ENCODE measurements at places on chromosomes 6 and 20.

GRCh38 chr20:41335591-41335990, 5.0 kb upstream of the LPIN3 start:
- DNase-seq: no peak

GRCh38 chr6:132246632-132247270, 154.5 kb downstream of the MOXD1 start:
- DNase-seq: no peak

DNA sequence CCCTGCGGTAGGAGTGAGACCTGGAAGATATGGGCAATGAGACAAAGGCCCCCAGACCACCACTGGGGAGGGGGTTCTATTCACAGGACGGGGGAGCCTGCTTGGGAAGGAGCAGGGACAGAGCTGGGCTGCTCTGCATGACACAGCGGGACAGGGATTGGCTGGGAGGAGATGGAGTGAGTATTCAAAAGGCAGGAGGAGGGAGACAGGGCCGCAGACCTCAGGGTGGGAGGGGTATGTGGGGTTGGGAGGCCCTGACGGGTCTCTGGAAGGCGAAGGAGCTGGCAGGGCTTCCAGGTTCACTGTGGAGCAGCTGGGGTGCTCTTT, 60.8 kb upstream of the RPS6KA2 start:
- no peak for DNase-seq

DNA sequence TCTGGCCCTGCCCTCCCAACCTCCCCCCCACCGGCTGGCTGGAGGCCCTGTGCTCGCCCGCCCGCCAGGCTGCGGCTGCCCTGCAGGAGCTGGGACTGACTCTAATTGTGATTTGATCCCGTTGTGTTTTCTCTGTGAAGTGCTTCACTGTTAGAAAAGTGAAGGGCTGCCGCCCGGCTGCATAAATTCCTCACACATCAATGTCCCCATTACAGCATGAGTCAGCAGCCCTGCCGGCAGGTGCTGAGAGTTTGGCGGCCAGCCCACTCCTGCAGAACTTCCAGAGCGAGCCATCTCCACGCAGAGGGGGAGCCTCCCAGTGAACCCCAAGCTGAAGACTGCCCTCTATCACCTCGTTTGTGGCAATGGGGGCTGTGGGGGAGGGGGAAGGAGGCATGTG, 137.9 kb downstream of the DLL1 start:
- DNase-seq: no peak

- DNase-seq: peak; percentile 6
These were observed 54.4 kb upstream of the SLCO4A1 start for GRCh38 chr20:62587757-62588402.

GRCh38 chr6:1774226-1774915, 164.7 kb downstream of the FOXC1 start:
- DNase-seq: peak; percentile 49

- DNase-seq: no peak
These were observed 6.7 kb upstream of the PNRC1 start for GRCh38 chr6:89073840-89074239.

GRCh38 chr20:46111028-46111835, 6.9 kb upstream of the CD40 start:
- no peak for DNase-seq

- no peak for DNase-seq
These were observed 320.2 kb downstream of the BTBD9 start for GRCh38 chr6:38319256-38320212.

GRCh38 chr6:144549837-144550747, 265.0 kb downstream of the UTRN start:
- no peak for DNase-seq

DNA sequence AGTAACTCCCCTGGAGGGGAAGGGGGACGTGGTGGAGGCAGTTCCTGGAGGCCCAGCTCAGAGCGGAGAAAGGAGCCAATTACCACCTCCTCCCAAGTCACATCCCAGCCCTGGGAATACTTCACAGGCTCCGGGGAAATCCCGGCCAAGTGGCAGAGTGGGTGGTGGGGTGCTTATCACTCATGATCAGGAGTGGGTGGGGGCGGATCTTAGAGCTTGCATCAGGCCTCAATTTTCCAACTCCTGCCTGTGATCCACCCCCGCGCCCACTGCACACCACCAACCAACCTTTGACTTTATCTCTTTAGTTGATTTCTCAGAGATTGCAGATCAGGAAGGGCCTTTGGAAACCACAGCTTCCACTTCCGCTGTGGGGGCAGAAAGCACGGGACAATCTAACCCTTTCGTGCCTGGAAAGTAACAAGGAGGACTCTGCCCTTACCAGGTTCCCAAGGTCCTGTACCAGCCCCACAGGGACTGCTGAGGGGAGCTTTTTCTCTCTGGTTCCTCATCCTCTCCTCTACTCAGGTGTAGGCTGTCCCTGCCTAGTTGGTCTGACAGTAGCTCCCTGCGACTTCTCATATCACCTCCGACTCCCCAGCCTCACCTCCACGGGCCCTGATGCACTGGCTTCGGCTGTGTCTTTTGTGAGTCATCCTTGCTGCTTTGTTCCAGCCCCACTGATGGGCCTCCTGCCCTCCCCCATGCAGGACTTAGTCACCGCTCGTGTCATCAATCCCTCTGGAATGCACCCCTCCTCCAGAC, 24.9 kb upstream of the IER3 start:
- peak; percentile 96 for DNase-seq

- DNase-seq: peak; percentile 75
These were observed 4.7 kb downstream of the DSN1 start for GRCh38 chr20:36768768-36769430.

DNA sequence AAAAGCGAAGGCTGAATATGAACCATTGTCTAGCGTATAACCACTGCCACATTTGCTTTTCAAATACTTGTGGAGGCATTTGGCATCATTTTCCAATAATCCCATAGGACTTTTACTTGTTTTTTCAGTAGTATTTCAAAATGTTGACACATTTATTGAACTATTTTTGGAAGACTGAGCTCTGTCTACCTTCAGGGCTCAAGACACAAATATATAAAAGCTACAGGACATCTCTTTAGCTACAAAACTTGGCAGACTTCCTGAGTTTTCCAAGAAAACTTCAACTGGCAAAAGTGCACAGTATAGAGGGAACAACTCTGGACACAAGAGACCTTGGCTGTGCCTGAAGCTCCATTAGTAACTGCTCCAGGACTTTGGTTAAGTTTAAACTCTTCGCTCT, 13.4 kb downstream of the EPB41L2 start:
- DNase-seq: no peak

DNA sequence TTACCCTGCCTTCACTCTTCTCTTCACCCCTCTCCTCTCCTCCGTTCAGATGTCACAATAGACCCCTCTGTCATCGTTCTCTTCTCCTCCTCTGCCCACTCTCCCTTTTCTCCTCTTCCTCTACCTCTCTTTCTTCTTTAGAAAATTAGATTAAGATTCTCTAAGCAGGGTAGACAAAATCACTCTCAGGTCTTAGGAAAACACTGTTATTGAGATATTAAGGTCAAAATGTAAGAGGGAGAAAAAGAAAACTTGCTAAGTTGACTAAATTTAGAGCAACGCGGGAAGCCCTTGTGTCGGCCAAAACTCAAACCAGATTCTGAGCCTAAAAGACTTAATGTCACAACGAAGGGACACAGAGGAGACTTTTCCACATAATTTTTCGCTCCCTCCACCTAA, 22.1 kb upstream of the ZNF184 start:
- DNase-seq: no peak

GRCh38 chr6:46904117-46904516, 17.6 kb downstream of the ADGRF5 start:
- DNase-seq: no peak

- peak; percentile 47 for DNase-seq
These were observed 164.7 kb upstream of the CCN2 start for GRCh38 chr6:132115714-132116366.

- DNase-seq: no peak
These were observed 555.6 kb downstream of the KIF16B start for GRCh38 chr20:16017656-16018055.

- DNase-seq: no peak
These were observed 28.1 kb downstream of the NRSN1 start for GRCh38 chr6:24154121-24154520.

- DNase-seq: no peak
These were observed 467.5 kb downstream of the PRKN start for GRCh38 chr6:162260027-162260426.

DNA sequence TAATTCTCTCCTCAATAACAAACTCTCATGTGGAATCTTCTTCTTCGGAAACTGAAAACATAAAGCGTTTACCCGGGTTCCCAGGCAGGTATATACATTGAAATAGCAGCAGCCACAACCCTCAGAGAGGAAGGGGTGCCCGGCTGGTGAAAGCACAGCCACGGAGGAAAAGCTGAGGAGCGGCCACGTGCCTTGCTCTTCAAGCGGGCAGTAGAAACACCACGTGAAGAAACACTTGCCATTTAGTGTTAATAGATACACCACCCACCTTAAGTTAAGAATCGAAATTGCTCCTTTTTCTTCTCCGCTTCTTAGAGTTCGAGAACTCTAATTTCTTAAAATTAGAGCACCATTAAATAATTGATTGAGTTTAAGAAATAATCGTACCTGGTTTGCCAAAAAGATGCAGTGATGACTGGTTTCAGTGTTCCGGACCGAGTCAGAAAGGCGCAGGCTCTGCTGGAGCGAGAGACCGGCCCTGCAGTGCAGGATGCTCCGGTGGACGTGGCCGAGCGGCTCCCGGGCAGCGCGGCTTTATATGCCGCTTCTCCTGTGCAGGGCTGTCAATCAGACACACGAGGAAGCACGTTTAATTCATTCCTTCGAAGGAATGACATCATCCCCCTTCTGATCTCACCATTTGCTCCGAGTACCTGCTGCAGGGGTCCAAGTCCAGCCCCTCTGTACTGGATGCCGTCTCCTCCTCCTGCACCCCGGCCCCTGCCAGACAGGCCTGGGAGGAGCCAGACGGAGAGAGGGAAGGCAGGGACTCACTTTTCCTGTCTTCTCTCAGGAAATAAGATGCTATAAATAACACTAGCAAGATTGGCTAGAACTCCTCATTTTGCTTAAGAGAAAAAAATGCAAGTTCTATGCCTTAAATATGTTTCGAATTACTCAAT, at the start of gene THBS2:
TSS of gene THBS2 (minus strand) at position 510 of the 902 bp plus-strand sequence. CDS start 3,062 bp downstream, outside the sequence.
- DNase-seq: peak; percentile 94

GRCh38 chr6:158894193-158894592, 75.0 kb upstream of the EZR start:
- peak; percentile 89 for DNase-seq

GRCh38 chr20:37837924-37838323, 65.0 kb upstream of the VSTM2L start:
- DNase-seq: no peak

GRCh38 chr6:148745926-148746325, 904 bp upstream of the UST start:
- DNase-seq: no peak

DNA sequence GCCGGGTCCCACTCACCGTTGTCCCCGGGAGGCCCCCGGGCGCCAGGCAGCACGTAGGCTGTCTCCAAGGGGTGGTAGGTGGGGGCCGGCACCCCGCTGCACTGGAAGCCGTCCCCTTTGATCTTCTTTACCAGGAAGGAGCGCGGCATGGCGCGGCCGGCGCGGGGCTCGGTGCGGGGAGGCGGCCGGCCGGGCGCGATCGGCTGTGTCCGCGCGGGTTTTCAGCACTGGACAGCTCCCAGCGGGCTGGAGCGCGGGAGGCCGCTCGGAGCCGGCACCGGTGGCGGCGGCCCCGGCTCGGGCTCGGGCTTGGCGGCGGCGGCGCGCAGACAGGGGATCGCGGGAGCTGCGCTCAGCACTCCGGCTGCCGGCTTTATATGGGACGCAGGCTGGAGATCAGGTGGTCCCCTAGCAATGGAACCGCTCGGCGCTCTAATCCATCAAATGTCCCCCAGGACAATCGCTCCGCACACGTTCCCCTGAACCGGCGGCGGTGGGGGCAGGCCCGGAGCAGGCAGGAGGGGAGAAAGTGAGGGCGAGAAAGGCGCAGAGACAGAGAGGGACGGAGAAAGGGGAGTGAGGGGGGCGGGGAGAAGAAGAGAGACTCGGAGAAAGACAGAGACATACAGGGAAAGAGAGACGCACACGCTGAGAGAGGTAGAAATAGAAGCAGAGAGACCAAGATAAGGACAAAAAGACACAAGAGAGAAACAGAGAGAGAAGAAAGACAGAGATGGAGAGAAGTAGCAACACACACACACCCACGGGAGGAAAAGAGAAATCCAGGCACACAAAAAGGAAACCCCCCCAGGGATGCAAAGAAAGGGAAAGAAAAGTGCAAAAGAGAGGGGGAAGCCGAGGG, at the start of gene SCRT2:
TSS of gene SCRT2 (minus strand) at position 350 of the 862 bp plus-strand sequence. CDS start at position 149, 201 bp downstream.
- peak; percentile 68 for DNase-seq

DNA sequence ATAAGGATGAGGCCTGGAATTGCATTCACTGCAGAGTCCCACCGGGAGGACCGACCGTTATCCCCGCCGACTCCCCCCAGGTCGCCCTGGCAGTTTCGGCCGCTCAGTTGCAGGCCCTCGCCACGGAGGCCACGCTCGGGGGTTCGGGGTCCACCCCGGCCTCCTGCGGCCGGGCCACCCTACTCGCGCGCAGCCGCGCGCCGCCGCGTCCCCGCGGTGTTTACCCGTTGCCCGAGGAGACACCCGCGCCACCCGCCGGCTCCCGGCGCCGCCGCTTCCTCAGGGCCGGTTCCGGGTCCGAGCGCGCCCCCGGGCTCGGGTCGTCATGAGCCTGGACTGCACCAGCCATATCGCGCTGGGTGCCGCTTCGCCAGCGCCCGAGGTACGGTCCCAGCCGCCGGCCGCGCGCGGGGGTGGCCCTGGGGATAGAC, at the start of gene CCDC170:
TSS of gene CCDC170 (plus strand) at position 214 of the 431 bp plus-strand sequence. CDS start at position 326, 112 bp downstream.
- DNase-seq: no peak

- DNase-seq: no peak
These were observed 135.8 kb upstream of the CITED2 start for GRCh38 chr6:139510040-139510790.

- no peak for DNase-seq
These were observed 267.7 kb downstream of the FARS2 start for GRCh38 chr6:5529015-5529414.

- no peak for DNase-seq
These were observed 5.0 kb upstream of the MPC1 start for GRCh38 chr6:166387642-166388289.

GRCh38 chr6:80610846-80611245, 504.4 kb downstream of the BCKDHB start:
- DNase-seq: peak; percentile 83

GRCh38 chr20:50146732-50147662, 6.5 kb downstream of the PEDS1 start:
- no peak for DNase-seq

- peak; percentile 90 for DNase-seq
These were observed 32.5 kb downstream of the SYNDIG1 start for GRCh38 chr20:24501764-24502556.

DNA sequence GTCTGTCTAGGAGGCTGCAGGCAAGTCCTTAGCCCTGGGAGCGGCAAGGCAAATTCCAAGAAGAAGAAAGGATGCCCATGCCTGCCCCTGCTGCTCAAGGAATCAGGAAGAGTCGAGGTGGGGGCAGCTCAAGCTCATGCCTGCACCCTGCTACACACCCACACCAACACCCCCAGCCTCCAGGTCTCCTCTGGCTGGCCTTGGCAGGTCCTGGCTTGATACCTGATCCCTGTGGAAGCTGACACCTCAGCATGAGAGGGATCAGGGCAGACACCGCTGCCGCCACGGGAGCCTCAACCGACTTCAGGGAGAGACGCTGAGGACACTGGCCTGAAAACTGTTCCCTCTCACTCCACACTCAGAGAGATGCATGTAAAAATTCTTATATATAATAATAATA, 35.5 kb upstream of the MAFB start:
- DNase-seq: no peak

GRCh38 chr6:98871057-98871456, 36.7 kb downstream of the POU3F2 start:
- peak; percentile 38 for DNase-seq
